Activated naive CD4-positive, alpha-beta T cell treated with Interleukin-2 at 50 U/mL for 16 hours (primary cell): ENCODE measurements at places on chromosomes 7 and 10.

DNA sequence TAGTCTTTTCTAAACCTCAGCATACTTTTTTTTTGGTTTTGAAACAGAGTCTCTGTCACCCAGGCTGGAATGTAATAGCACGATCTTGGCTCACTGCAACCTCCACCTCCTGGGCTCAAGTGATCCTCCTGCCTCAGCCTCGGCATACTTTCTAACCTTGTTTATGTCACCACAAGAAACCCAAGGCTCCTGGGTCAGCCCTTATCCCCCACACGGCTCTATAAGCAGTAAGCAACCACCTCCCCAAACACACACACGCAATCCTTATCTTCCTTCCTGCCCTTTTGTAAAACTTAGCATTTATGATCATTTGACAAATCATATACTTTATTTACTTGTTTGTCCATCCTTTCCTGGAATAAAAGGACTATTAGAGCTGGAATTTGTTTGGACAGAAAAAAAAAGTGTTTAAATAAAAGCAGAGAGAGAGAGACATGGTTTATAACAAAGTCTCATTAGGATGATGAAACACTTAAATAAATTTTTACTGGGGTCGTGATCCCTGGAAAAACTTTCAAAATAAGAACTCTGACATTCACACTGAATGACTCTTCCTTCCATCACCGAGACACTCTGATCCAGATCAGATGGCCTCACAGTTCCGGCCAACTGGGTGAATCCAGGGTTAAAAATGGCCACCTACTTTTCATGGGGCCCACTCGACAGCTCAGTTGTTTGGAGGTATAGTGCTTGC, 72.7 kb upstream of the PIK3CG start:
- no peak for DNase-seq

DNA sequence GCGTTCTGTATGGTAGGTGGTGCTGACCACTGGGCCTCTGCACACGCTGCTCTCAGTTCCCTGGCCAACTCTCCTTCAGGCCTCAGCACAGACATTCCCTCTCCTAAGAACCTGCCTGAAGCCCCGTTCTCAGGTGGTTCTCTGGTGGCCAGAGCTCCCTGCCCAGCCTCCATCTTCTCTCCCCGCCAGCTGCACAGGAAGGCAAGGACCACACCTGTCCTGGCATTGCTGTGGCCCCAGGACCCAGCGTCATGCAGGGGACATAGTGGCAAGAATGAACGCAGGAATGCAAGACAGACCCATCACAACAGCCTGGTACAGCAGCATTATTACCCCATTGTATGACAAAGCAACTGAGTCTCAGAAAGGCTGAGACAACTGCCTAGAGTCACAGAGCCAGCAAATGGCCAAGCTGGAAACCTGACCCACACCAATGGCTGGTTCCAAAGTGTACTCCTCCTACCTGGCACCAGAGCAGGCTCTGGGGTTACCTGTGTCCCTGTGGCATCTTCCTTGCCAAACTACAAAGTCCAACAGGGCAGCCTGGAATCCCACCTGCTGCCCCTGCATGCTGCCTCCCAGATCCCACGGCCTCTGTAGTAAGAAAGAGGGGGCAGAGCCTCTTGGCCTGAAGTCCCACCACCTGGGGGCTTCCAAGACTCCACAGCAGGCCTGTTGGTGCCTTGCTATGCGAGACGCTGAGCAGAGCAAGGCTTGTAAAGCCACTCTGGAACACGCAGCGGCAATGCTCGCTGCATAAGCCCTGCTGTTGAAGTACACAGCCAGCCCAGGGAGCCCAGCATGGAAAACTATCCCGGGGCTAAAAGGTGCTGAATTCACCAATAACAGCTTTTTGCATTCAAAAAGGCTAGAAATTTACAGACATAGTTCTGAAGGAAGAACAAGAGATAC, 73.3 kb downstream of the CHST15 start:
- no peak for DNase-seq

GRCh38 chr7:32506266-32507054, 11.2 kb downstream of the AVL9 start:
- peak; percentile 28 for DNase-seq

DNA sequence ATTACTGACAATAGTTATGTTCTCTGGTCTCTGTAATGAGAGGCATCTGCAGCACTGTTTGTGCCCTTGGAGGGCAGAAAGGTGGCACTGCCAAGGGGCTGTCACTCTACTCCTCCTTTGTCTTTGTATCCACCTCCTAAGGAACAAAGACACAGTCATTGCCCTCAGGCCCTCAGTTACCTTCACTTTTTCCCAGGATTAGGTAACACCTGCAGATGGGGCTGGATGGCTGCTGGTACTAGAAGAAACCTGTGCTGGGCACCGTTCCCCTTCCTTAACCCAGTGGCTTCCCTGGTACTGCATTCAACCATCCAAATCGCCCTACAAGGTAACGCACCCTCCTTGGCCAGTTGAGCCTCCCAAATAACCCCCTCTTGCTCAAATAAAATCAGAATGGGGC, 246.9 kb upstream of the NEBL start:
- DNase-seq: no peak

- no peak for DNase-seq
Measured at GRCh38 chr7:2684501-2684900, 3.5 kb upstream of the AMZ1 start.

DNA sequence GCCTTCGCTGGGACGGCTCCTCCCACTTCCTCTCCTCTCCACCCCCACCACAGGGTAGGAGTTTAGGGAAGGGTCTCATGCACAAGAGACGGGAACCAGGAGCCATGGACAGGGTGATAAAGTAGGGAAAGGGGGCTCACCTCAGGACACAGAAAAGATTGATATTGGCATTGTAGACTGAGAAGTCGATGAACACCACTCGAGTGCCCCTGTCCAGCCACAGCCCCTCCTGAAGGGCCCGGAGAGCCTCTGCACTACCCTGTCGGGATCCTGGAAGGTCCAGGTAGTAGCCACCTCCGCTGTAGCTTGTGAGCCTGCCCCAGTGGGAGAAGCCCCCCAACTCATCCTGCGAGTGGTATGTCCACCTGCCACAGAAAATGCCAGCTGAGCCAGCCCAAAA, 10.8 kb upstream of the BLOC1S2 start:
- no peak for DNase-seq

DNA sequence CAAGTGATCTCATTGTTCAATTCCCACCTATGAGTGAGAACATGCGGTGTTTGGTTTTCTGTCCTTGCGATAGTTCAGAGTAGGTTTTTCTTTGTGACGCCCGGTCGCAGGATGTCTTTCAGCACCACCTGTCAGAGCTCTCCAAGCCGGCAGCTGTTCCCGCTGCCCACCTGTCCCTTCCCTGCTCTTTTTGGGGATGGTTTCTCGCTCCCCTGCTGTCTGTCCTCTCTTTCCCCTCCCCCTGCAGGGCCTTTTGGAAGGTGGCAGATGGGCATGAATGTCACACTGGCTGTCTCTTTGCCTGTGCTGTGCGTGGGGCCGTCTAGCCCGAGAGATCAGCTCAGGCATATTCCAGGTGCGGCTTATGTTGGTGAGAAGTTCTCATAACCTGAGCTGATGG, 137.0 kb downstream of the GRK5 start:
- DNase-seq: no peak

- no peak for DNase-seq
Measured at GRCh38 chr10:99551158-99551557, 18.4 kb downstream of the NKX2-3 start.

DNA sequence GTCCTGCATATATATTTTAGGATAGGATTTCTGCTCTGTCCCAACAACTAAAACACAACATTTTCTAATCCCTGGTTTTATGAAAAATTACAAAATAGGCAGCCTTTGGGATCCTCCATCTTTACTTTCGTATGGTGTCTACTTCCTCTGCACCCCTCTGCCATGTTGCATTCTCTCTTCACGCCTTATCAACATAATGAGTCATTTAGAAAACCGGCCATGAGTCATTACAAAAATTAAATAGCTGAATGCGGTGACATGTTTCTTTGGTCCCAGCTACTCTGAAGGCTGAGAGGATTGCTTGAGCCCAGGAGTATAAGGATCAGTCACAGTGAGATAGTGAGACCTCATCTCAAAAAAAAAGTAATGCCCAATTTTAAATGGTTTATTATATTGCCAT, 148.1 kb upstream of the CELF2 start:
- no peak for DNase-seq

- no peak for DNase-seq
Measured at GRCh38 chr10:109877546-109877945, 45.8 kb downstream of the XPNPEP1 start.

DNA sequence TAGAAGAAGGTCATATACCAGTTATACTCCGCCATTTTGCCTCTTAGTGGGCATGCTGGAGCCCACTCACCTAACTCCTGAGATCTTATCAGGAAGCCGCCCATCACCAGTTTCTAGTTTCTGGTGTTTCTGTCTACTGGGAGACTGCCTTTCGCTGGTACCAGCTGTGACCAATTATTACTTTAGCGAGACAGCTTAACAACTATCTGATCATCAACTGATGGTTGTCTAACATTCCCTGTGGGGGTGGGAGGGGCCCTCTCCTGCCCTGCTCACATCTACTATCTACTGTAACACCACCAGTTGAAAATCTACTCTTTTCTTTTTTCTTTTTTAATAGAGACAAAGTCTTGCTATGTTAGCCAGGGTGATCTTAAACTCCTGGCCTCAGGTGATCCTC, 46.2 kb upstream of the C10orf67 start:
- no peak for DNase-seq
